ENCODE measurements at places on chromosomes 5 and 9.

- no peak for DNase-seq
Measured at GRCh38 chr9:12849486-12850003, 74.7 kb downstream of the LURAP1L start.

DNA sequence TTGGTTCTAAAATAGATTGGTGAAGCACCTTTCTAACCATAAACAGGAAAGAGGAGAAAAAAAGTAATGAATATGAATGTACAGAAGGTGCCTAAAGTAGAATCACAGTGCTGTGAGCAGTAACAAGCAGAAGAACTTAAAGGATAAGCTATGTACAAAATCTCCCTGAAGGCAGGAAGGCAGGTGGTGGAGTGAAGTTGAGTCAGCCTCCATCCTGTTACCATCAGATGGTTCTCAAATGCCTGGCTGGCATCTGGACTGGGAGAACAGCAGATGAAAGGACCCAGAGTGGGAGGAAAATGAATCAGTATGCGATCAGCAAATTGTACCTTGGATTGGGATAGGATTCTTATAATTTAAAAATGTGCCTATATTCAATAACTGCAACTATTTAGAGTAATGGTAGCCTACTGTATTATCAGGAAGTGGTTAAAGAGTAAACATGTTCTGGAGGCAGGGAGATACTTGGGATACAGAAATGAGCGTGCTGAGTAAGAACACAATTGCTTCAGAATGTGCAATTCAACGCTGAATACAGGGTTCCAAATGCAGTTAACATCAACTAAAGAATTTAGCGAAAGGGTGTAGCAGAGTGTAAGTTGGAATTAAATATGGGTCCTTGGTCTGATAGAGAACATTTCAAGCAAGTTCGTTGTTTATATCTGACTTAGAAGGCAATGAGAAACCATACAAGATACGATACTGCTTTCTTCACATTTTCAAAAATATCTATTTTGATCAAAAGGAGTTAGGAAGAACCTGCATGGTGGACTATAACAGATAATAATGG is 21.1 kb upstream of the FER start:
- DNase-seq: no peak

DNA sequence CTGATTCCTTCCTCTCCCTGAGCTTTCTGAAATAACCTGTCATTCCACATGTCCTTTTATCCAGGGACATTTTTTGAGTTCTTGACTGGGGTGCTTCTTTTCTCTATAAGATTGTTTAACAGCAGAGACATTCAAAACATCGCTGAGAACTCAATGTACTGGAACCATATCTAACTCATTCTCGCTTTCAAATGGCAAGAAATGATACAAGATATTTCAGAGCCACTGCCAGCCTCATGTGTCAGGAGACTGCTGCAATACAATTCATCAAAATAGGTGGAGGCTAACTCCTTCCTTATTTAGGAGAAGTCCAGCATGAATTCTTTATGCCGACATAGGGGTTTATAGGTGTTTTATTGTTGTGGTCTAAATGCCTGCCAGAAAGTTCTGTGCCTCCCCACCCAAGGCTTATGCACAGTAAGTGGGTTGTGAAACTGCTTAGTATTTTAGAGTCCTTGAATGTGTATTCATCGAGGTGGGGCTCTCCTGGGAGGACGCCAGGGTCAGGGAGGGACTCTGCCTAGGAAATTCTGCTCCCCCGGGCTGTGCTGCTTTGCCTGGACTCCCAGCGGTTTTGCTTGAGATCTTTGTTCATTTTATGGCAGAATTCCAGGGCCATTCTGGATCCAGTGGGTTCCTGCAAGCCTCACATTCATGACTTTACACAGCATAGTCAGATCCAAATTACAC is 53.9 kb downstream of the ZNF474 start:
- DNase-seq: no peak

DNA sequence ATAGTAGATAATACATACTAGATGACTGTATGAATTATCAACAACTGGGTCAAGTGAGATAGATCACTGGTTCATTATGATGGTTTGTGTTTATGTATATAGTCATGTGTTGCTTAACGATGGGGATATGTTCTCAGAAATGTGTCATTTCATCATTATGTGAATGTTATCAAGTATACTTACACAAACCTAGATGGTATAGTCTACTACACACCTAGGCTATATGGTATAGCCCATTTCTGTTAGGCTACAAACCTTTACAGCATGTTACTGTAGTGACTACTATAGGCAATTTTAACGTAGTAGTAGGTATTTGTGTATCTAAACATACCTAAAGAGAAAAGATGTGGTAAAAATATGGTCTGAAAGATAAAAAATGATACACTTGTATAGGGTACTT is 31.0 kb downstream of the TMEM38B start:
- no peak for DNase-seq

DNA sequence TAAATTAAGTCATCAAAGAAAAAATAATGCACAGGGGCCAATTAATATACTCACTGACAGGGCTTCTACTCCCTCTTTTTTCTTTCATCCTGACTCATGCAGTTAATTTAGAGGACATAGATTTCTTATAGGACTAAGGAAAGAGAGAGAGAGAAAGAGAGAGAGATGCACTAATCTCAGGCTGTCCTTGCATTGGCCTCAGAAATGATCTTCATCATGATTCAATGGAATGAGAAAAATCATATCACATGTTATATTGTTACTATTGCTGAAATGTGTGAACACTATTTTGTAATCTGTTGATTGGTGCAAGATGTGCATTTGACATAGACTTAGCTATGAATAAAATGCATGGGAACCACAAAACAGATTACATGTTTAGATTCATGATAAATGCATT is 608.3 kb upstream of the NUDT12 start:
- DNase-seq: no peak

DNA sequence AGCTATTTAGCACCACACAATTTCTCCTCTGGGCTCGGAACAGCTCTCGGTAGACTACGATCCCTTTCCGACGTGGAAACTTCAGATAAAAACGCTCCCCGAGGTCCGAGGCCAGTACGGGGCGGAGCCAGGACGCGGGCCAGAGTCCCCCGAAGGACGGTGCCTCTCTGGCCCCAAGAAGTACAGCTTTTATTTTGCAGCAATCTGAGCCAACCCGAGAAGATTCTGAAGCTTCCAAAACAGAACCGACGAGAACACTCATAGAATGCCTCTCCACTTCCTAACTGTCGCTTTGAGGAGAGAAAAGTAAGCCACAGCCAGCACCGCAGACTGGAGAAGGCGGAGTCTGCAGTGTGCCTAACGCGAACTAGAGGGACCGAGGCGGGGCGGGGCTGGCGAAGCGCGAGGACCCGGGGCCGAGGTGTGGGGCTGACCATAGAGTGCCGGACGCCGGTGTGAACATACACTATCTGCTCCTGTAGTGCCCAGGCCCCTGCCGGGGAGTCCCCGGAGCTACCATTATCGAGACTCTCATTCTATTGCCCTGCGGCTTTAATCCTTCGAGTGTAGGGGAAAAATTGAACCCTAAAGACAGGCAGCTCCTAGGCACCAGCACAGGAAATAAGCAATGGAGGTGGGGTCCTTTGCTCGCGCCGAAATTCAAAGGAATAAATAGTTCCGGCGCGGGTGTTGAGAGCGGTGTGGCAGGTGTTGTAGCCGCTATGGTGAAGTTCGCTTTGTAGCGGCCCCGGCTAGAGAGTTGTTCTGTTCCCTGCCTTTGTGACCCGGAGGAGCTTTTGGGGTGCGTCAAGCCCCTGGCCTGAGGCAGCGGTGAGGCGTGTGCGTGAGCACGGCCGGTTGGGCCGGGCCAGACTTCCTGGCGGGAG is at the start of gene SMC2:
Gene SMC2, plus strand, starts transcription at position 663 of the 887 bp plus-strand sequence. CDS start 1,076 bp downstream, outside the sequence.
- peak; percentile 88 for DNase-seq

- no peak for DNase-seq
Measured at GRCh38 chr5:89064054-89064453, 181.1 kb upstream of the MEF2C start.

DNA sequence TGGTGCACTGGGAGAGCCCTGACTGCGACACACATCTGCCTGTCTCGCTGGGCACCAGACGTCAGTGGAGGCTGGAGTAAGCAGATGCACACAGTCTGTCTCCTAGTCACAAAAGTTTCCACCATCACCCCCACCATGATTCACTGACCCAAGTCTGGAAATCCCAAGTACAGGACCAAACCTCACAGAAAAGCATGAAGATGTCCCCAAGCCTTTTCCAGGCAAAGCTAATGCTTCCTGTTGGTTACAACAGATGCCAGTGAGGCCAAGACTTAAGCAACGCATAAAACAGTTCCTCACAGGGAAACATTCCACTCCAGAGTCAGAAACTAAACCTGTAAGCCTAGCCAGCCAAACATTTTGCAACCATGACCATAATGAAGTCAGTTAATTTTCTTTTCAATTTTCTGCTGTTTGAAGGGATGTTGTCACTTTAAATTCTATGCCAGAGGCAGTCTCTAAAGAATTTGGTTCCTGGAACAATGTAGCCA is 259.3 kb upstream of the SLC30A5 start:
- no peak for DNase-seq

GRCh38 chr5:124452412-124452811 is 294.0 kb downstream of the ZNF608 start:
- no peak for DNase-seq

GRCh38 chr5:154647114-154647760 is 107.9 kb upstream of the LARP1 start:
- DNase-seq: no peak

GRCh38 chr5:111545031-111545430 is 32.7 kb upstream of the STARD4 start:
- DNase-seq: no peak

- no peak for DNase-seq
Measured at GRCh38 chr9:19028835-19029451, 4.1 kb downstream of the SAXO1 start.

GRCh38 chr5:82459626-82460025 is 181.5 kb upstream of the RPS23 start:
- DNase-seq: no peak

DNA sequence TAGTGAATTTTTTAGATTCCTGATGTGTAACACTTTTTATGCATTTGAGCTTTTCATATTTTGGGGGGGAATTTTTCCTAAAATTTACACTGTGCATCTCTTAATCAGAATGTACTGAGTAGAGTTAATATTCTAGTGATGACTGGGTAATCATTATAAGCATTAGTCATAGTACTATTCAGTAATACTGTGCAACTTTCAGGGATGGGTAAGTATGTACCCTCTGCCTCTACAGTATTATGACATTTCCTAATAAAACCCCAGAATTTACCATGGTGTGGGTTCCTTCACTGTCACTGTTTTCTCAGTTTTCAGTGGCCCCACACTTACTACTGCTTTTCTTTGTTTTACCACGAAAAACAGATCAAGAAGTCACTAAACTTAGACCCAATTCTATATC is 2.8 kb upstream of the CMYA5 start:
- DNase-seq: no peak

DNA sequence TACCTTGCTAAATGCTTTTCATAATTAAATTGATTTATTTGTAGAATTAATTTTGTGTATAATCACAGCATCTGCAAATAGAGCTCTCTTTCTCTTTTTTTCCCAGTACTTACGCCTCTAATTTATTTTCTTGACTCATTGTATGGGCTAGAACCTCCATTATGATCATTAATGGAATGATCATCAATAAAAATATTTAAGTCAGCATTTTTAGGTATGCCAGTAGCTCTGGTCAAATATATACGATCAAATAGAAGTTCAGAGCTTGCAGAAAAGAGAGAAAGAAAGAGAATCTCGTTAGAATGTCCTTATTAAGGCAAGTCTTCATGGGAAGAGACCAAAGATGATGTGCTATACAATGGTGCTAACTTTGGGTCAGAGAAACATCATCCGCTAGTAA is 202.6 kb downstream of the TLR4 start:
- DNase-seq: no peak

GRCh38 chr5:170439944-170440269 is 50.7 kb upstream of the KCNMB1 start:
- no peak for DNase-seq

DNA sequence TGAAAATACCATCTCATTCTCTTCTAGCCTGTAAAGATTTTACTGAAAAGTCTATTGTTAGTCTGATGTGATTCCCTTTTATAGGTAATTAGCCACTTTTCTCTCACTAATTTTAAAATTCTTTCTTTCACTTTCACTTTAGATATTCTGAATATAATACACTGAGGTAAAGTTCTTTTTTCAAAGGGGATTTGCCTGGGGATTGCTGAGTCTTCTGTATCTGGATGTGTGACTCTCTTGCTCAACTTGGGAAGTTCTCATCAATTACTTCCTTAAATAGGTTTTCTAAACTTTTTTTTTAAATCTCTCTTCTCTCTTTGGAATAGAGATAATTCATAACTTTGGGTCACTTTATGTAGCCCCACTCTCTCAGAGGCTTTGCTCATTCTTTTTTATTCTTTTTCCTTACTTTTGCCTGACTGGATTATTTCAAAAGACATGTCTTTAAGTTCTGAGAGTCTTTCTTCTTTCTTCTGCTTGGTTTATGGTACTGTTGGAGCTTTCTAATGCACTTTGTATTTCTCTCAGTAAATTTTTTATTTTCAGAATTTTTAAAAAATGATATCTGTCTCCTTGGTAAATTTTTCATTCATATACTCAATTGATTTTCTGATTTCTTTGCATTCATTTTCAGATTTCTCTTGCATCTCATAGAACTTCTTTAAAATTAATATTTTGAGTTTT is 55.9 kb upstream of the IL12B start:
- no peak for DNase-seq

- DNase-seq: no peak
Measured at GRCh38 chr5:66438696-66439095, 157.5 kb upstream of the MAST4 start.

DNA sequence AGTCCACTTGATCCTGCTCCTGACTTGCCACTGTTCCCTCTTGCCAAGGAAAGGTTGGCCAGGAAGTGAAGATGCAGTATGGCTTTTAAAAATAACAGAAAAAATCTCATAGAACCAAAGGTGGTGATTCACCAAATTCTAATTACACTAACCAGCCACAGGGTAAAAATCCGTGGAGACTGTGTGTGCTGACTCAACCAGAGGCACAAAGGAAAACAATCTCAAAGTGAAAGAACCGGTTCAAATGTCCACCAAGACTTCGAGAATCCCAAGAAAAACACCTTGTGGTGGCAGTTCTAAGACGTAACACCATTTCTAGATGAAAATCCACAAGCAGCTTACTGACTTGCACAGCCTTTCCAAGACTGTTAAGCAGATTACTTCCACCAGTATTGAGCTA is 279.1 kb downstream of the TLE1 start:
- no peak for DNase-seq

DNA sequence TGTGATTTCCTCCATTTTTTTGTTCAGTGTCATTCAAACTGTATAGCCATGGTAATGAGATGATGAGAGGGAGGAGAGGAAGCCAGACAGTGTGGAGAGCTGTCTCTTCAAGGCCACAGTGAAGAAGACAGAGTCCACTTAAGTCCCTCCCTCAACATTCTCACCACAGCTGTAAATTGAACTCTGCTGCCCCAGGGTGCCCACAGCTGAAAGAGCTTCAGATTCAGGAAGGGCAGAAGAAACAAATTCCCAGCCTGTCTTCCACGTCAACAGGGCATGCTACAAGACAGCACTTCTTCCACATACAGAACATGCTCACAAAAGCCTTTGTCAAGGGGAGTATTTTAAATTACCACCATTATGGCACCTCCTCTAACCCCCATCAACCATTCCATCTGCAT is 100.4 kb downstream of the KLHL3 start:
- DNase-seq: no peak

- no peak for DNase-seq
Measured at GRCh38 chr5:68421485-68422220, 206.1 kb downstream of the PIK3R1 start.

- no peak for DNase-seq
Measured at GRCh38 chr9:76373173-76373783, 20.9 kb downstream of the RFK start.
